Cardiac fibroblast (primary cell): ENCODE measurements at places on chromosomes 6 and 20.

- DNase-seq = no peak
Measured at GRCh38 chr20:37571033-37571432, 43.4 kb upstream of the BLCAP start.

DNA sequence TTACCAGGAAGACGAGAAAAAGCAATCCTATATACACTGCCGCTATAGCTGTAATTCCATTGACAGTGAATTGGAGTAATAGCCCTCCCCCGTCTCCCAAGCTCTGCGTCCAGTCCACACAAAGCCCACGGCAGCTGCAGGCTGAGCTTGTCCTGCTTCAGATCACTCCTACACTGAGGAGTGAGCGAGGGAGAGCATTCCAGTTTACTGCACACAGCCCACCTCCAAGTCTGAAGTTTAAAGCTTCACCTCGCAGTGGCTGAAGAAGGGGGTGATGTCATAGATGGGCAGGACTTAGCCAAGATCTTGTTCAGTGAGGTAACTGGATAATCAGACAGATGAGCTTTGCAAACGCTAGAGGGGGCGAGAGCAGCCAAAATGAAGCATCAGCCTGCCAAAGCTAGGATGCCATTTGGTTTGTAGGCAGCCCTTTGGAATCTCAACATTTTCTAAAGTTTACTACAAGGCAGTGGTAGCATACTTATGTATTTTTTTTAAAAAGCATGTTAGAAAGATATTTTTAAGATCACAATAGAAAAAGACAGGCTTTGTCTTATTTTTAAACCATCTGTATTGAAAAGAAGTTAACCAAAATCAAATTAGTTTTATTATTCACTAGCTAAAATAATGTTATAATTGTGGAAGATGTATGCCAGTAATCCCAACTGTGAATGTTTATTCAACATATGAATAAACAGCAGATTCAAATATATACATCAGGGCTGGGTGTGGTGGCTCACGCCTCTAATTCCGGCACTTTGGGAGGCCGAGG lies at the start of gene FLRT3:
Gene FLRT3, minus strand, starts transcription at position 213 of the 772 bp plus-strand sequence. CDS start 10,106 bp downstream, outside the sequence.
- peak; percentile 86 for DNase-seq

DNA sequence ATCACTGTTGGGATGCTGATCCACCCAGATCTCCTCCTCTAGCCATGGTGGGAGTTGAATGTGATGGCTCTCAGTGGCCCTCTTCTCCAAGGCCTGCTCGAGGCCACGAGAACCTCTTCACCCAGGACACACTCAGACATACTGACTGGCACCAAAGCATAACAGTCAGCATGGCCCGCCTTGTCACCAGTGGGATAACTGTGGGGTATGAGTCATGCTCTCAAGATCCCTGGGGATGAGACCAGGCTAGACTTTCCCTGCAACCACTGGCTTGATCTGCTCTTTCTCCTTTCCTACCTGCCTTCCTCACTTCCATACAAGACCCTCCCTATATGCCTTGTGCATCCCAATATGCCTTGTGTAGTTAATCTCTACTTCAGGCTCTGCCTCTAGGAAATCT lies 66.8 kb downstream of the RIN2 start:
- peak; percentile 59 for DNase-seq

DNA sequence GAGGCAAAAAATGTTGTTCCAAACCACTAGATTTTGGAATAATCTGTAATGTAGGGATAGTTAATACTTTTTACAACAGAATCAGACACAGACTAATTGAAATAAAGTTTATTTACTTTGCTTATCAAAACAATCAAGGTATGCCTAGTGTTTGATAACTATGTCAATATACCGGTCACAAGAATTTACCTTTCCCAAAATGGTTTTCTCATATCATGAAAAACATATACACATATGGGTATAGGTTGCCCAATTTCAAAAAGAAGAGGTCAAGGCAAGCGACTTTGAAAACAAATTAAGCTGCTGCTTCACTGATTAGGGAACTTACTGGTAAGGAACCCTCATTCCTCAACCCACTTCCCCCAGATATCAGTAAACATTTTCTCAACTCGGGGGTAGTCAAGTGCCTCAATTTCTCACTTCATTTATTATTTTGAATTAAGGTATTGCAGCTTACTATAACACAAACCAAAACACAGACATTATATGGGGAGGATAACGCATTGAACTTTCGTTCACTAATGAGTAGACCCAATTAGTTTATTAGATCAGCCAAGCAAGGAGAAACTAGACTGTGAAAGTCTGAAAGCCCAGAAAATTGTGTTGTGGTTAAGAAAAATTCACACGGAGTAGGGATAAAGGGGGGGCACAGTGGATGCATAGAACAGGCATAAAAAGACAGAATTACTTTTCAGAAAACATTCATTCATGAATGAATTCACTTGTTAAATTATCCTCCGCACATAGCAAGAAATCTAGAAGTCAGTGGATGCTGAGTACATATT lies 9.0 kb upstream of the ELOVL5 start:
- no peak for DNase-seq

DNA sequence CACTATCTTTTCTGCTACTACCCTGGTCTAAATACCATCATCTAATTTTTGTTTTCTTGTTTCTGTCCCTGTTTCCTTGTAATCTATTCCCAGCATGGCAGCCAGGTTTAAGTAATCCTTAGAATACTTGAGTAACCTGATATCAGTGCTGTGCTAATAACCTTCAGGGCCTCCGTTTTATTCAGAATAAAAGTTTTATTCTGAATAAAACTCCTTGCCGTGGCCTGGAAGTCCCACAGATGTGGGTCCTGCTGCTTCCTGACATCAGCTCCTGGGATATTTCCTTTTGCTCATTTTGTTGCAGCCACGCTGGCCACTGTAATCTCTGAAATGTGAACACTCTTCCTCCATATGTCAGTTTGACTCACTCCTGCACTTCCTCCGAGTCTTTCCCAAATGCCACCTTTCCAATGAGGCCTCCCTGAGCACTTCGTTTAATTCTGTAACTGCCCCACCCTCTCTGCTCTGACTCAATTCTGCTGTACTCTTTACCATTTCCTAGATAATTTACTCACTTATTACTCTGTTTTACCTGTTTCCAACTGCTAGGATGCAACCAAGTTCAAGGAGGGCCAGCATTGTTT lies 114.0 kb upstream of the FOXA2 start:
- DNase-seq = peak; percentile 52

DNA sequence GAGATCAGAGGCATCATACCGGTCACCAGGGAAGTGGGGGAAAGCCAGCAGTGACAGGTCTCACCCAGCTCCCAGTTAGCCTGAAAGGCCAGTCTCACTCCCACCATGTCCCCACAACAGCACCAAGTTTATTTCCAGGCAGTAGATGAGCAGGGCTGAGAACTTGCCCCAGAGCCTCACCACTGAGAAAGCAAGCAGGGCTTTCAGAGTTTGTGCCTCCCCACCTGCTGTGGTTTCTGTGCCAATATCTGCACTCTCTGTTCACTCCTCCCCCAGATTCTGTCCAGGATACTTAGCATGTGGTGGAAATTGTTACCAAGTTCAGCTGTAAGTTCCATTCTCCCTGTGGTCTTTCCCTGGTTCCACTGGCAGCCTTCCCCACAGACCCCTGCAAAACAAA lies 255.0 kb upstream of the HTR1E start:
- no peak for DNase-seq

GRCh38 chr20:41830702-41831101 lies 212.5 kb upstream of the CHD6 start:
- no peak for DNase-seq

DNA sequence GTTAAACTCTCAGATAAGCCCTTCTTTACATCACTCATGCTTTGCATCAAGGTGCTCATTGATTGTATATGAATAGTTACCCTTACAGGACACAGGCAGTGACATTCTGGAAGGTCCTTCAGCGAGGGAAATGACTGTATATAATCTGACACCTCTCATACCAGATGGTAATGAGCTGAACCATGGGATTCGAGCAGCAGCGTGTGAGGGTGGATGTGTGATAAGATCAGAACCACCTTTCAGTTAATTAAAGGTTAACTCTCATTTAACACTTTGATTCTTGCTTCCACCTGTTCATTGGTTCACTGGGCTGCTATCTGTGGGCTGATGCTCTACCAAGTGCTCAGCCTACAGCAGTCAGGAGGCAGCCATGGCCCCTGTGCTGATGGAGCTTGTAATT lies 24.2 kb downstream of the NEDD9 start:
- DNase-seq = peak; percentile 9

- DNase-seq = no peak
Measured at GRCh38 chr6:158812611-158813010, 6.6 kb downstream of the EZR start.

GRCh38 chr20:46820682-46821081 lies 74.0 kb upstream of the EYA2 start:
- DNase-seq = no peak

DNA sequence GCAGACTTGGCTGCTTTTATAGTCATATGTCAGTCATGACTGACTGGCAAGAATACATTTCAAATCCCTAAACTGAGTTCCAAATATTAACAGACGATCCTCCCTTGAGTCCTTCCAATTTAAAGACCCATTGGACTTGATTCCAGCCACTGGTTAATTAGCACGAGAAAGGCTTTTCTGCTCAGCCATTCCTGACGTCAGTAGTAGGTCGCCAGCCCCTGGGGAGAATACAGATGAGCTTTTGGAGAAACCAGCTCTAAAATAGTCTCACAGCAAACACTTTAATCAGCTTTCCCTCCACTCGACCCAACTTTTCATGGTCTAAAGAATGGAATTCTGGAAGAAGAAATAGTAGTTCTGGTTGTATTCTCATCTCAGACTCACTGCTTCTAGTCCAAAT lies 91.6 kb downstream of the SLC22A3 start:
- DNase-seq = no peak

- DNase-seq = no peak
Measured at GRCh38 chr6:128135325-128135724, 234.5 kb upstream of the THEMIS start.

DNA sequence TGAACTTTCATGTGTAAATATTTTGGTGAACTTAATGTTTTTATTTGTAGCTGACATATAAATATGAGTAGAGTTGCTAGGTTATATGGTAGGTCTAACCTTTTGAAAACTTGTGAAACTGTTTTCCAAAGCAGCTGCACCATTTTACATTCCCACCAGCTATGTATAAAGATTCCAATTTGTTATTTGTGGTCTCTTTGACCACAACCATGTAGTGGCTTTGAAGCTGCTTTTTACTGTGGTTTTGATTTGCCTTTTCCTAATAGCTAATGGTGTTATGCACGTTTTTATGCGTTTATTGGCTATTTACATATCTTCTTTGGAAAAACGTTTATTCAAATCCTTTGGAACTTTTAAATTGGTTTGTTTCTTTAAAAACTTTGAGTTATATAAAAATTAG lies 10.3 kb downstream of the CST3 start:
- DNase-seq = no peak

GRCh38 chr6:75230484-75231325 lies 12.9 kb downstream of the COX7A2 start:
- peak; percentile 75 for DNase-seq

- DNase-seq = peak; percentile 30
Measured at GRCh38 chr6:28953585-28954258, 29.9 kb upstream of the TRIM27 start.

DNA sequence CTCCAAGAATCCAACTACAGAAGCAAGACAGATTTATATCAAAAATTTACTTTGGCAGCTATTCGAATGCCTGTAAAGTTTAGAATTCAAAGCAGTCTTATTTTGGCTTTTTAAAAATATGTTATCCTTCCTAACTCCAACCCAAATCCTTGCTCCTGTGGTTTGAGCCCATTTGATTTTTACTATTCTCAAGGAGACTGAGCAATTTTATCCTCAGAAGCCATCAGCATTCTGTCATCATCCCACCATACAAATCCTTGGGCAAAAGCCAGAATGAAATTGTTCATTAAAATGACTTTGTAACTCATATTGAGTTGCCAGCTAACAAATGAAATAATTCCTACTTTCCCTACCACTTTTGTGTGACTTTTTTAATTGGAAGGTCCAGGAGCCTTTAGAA lies 392.8 kb downstream of the ADGRB3 start:
- no peak for DNase-seq

DNA sequence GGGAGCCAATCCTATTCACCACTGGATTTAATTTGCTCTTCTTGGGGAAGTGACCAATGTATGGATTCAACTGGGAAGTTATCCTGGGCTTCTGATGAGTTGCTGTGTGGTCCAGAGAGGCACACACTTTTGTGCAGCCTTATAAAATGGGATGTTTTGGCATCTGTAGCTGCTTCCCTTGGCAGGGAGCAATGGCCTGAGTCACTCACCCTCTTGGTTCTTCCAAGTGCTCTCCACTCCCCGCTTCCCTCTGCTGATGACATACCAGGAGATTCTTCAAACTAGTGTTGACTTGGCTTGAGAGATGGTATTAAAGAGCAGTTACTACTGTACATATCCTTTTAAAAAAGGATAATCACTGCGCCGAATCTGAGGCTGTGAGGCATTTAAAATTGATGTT lies 105.8 kb downstream of the JARID2 start:
- DNase-seq = peak; percentile 87
